Omental fat pad (tissue), 4 donors: ENCODE measurements at places on chromosomes 4 and X. TPM values are rescaled to one million over a fixed set of nuclear protein-coding genes. Genes with fewer than 3 reads are reported as not detected.

Gene DAPP1
- 3.3 TPM for total RNA-seq

DNA sequence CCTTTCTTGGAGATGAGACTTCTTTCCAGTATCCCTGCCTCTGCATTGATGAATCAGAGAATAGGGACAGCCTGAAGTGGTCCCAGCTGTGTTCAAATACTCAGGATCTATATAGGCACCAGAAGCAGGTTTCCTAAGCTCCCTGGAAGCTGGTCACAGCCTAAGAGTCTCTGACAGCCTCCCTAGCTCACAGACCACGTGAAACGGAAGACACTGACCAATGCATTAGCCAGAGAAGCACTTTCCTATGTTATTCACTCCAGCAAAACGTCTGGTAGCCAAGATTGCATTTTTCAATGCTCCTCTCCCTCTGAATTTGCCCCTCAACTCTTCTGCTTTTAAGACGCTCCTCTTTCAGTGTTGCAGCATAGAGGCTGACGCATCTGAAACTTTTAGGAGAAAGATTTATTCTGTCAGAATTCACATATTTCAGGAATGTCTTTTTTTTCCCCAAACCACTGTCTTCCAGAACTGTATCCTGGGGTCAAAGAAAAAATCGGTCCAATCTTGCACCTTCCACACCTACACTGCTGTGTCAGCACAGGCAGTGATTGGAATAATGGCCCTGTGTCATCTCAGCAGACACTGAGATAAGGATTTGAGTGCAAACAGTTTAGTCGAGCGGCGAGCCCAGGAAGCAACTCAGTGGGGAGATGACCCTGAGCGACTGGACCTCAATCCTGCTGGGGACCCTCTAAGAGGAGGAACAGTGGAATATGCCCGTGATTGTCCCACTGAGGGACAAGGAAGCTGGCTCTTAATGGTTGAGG lies 109.4 kb downstream of the SMIM20 start:
- DNase-seq = no peak

GRCh38 chr4:107388736-107389274 lies 331.2 kb downstream of the PAPSS1 start:
- no peak for DNase-seq

DNA sequence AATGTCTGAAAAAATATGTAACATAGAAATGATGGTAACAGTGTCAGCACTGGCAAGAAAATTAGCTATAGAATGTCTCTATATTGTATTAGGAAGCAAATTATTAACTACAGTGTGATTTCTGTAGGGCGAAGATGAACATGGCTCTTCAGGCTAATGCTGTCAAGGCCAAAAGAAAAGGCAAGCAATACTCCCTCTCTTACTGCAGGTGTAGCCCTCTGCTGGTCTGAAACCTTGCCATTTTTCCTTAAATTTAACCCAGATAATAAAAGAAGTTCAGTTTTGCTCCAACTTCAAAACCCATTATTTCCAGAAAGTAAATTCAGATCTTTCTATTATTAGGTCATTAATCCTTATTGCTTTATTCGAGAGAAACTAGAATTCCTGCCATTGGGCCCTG lies 215.9 kb downstream of the LRBA start:
- DNase-seq = no peak

Gene MAGEB1
- total RNA-seq = not detected

Gene TGIF2LX
- total RNA-seq = not detected

DNA sequence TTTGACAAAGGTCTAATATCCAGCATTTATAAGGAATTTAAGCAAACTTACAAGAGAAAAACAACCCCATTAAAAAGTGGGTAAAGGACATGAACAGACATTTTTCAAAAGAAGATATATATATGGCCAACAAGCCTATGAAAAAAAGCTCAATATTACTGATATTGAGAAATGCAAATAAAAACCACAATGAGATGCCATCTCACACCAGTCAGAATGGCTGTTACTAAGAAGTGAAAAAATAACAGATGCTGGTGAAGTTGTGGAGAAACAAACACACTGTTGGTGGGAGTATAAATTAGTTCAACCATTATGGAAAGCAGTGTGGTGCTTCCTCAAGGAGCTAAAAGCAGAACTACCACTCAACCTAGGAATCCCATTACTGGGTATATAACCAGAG lies 91.6 kb upstream of the EFHC2 start:
- DNase-seq = no peak

Gene DCX
- not detected for total RNA-seq

Gene AMBN
- not detected for total RNA-seq

- DNase-seq = no peak
Observed at GRCh38 chrX:152905081-152905420, 7.2 kb downstream of the ZNF185 start.

Gene HTR2C
- not detected for total RNA-seq

DNA sequence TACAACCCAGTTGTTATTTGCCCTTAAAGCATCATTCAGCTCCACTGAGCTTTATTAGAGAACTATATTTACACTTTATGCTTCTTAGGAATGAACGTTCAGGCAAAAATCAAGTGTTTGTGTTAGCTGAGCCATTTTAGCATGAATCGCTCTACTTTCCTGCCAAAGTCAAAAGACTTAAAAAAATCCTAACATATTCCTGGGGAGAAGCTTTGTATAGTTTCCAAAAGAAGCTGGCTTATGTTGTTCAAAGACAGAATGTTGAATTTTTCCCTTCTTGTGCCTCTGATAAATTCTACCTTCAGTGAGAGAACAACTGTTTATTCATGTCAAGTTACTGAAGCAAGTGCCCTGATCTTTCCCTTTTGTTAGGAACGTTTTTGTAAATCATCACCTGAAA lies 771.5 kb upstream of the HS3ST1 start:
- no peak for DNase-seq

GRCh38 chr4:107843391-107843790 lies 18.7 kb downstream of the SGMS2 start:
- no peak for DNase-seq

GRCh38 chr4:4443821-4444220 lies 56.9 kb downstream of the NSG1 start:
- no peak for DNase-seq

Gene RIPPLY1
- total RNA-seq = not detected

Gene CD38
- 9.1 TPM for total RNA-seq

GRCh38 chr4:167622481-167623240 lies 388.4 kb upstream of the SPOCK3 start:
- DNase-seq = no peak

Gene FAM149A
- 15.3 TPM for total RNA-seq

Gene STEEP1
- total RNA-seq = 32.0 TPM

Gene LRIT3
- 0.24 TPM for total RNA-seq

Gene MAGEA2B
- not detected for total RNA-seq

- no peak for DNase-seq
Observed at GRCh38 chr4:88738180-88738579, 40.6 kb upstream of the NAP1L5 start.

Gene ENPP6
- total RNA-seq = not detected

- no peak for DNase-seq
Observed at GRCh38 chrX:45505214-45505613, 304.5 kb upstream of the DIPK2B start.

DNA sequence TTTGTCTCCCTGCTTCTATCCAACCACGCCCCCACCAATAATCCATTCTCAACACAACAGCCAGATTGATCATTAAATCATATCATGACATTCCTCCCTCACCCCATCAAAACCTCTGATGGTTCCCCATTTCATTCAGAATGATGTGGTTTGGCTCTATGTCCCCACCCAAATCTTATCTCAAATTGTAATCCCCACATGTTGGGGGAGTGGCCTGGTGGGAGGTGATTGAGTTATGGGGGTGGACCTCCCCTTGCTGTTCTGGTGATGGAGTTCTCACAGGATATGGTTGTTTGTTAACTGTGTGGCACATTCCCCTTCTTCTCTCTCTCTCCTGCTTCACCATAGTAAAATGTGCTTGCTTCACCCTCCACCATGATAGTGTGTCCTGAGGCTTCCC lies 23.3 kb downstream of the TRMT2B start:
- no peak for DNase-seq

DNA sequence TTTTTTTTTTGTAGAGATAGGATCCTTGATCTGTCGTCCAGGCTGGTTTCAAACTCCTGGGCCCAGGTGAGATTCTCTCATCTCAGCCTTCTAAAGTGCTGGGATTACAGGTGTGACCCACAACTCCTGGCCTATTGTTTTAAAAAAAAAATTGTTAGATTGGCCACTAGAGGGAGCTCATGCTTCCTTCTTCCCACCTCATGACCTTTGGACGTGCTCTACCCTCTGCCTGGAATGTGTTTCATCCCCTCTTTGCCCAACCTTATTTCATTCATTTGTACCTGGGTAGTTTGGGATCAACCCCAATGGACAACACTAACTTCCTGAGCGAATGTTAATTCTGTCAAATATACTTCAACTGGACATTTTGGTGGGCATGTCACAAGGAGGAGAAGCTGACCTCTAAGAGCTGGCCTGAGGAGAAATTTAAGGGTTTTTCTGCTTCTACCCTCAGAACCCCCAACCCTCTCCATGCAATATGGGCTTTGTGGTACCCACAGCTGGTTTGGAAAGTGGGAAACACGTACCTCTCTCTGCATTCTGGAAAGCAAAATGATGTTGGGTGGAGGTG lies 6.4 kb downstream of the PPEF2 start:
- no peak for DNase-seq
